Astrocyte of the hippocampus (primary cell): ENCODE measurements at places on chromosomes 16 and 17.

GRCh38 chr17:48333034-48333530 lies 96.9 kb downstream of the SKAP1 start:
- no peak for DNase-seq

DNA sequence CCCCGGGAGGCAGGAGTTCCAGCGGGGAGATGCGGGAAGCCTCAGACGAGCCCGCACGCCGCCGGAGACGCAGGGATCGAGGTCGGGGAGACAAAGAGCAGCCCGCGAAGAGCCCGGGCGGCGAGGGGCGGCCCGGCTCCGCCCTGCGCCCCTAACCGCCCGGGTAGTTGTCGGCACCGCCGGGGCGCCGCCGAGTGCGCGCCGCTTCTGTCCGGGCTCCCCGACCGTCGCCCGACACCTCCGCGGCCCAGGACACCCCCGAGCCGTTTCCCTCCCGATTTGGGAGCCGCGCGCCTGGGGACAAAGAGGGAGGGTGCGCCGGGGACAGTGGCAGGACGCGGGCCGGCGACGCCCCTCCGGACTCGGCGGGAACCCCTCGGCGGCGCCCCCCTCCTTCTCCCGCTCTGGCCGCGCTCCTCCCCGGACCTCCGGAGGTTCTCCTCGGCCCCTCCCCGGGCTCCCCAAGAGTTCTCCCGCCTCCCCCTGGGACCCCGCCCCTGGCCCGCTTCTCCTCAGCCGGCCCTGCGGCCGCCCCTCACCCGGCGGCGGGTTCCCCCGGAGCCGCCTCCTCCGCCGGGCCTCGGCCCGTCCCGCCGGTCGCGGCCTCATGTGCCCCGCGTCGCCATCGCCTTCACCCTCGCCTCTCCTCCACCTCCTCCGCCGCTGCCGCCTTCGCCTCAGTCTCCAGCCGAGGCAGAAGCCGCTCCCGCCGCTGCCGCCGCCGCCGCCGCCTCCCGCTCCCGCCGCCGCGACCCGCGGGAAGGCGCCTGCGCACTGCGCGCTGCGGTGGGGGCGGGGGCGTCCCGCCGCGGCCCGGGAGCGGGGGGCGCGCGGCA lies at the start of gene GJC1:
GJC1 (minus strand) TSS at position 765 of the 836 bp plus-strand sequence. CDS start 24,470 bp downstream, outside the sequence.
- DNase-seq, result peak; percentile 75

- peak; percentile 22 for DNase-seq
These were observed 202.6 kb upstream of the MYOCD start for GRCh38 chr17:12463102-12463501.

- DNase-seq, result peak; percentile 88
These were observed 7.6 kb upstream of the PHKG2 start for GRCh38 chr16:30740364-30741251.

- DNase-seq, result no peak
These were observed 19.2 kb upstream of the SREBF1 start for GRCh38 chr17:17855976-17856375.

DNA sequence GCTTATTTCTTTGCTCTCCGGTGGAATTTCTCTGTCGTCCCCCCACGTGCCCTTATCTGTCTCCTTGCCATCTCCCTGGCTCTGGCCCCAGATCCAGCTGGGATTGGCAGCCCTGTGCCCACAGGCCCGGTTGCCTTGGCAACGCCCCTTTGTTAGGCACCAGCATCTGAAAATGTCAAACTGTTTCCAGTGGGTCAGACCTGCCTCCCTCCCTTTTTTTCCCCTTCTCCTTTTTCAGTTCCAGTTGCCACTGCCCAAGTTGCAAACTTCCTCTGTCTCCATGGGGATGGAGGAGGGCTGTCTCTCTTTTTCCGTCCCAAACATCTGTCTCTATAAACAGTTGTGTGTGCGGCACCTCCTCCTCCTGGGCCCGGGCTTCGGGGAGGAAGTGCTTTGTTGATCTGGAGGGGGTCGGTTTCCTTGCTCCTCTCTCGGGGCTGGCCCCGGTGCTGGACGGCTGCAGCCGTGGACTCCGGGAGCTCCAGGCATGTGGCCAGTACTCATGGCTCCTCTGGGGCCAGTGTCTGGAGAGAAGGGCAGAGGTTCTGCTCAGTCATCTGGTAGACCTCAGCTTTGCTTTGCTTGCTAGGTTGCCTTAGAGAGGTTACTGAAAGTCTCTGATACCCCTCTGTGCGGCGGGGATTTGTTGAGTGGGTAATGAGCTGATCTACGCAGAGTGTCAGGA lies 35.3 kb downstream of the SOCS3 start:
- peak; percentile 78 for DNase-seq

GRCh38 chr16:87703071-87703470 lies 62.7 kb downstream of the KLHDC4 start:
- DNase-seq, result no peak

- DNase-seq, result no peak
These were observed at the start of gene CEMP1 for GRCh38 chr16:2531371-2531695. Gene CEMP1, minus strand, starts transcription at chr16:2531408. Its CDS starts 335 bp downstream, at chr16:2531073.

GRCh38 chr16:31268033-31268365 lies 8.2 kb downstream of the ITGAM start:
- no peak for DNase-seq

GRCh38 chr16:19147126-19147525 lies 20.9 kb upstream of the SYT17 start:
- no peak for DNase-seq

GRCh38 chr17:67258821-67259468 lies 13.9 kb upstream of the HELZ start:
- no peak for DNase-seq

GRCh38 chr16:81715358-81716196 lies 63.5 kb upstream of the PLCG2 start:
- no peak for DNase-seq

- no peak for DNase-seq
These were observed 102.8 kb downstream of the IRX5 start for GRCh38 chr16:55033225-55034156.

GRCh38 chr17:57481910-57482391 lies 225.6 kb downstream of the MSI2 start:
- peak; percentile 97 for DNase-seq

GRCh38 chr17:36726199-36726598 lies 124.8 kb downstream of the MRM1 start:
- DNase-seq, result no peak

- DNase-seq, result no peak
These were observed 51.2 kb upstream of the NKD1 start for GRCh38 chr16:50496990-50497389.

- no peak for DNase-seq
These were observed 276.1 kb downstream of the SNX29 start for GRCh38 chr16:12252616-12253015.

GRCh38 chr16:56974549-56975300 lies 13.0 kb downstream of the CETP start:
- DNase-seq, result no peak
